Astrocyte of the spinal cord (primary cell): ENCODE measurements at places on chromosomes 4 and X.
A peak's percentile ranks its signal among the peaks of the same experiment; 100 is the strongest.

DNA sequence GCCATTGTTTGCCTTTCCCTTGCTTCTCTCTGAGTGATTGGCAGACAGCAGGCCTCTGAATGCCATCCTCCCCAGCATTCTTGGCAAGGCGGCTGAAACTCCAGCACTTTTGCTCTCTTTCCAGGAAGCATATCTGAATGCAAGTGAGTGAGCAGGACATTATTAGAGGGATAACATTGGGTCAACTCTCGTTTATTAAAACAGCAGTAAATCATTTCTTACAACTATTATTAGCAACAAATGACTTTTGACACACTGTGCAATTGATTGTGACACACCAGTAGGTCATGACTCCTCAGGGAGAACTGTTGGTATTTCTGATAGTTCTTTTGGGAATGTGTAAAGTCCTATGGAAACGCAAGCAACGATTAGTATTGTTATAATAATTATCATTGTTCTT is 103.8 kb downstream of the EFNB1 start:
- no peak for DNase-seq

- no peak for DNase-seq
These were observed 17.9 kb upstream of the ADD1 start for GRCh38 chr4:2825740-2826139.

- DNase-seq: no peak
These were observed 487.4 kb downstream of the INPP4B start for GRCh38 chr4:142358656-142359055.

DNA sequence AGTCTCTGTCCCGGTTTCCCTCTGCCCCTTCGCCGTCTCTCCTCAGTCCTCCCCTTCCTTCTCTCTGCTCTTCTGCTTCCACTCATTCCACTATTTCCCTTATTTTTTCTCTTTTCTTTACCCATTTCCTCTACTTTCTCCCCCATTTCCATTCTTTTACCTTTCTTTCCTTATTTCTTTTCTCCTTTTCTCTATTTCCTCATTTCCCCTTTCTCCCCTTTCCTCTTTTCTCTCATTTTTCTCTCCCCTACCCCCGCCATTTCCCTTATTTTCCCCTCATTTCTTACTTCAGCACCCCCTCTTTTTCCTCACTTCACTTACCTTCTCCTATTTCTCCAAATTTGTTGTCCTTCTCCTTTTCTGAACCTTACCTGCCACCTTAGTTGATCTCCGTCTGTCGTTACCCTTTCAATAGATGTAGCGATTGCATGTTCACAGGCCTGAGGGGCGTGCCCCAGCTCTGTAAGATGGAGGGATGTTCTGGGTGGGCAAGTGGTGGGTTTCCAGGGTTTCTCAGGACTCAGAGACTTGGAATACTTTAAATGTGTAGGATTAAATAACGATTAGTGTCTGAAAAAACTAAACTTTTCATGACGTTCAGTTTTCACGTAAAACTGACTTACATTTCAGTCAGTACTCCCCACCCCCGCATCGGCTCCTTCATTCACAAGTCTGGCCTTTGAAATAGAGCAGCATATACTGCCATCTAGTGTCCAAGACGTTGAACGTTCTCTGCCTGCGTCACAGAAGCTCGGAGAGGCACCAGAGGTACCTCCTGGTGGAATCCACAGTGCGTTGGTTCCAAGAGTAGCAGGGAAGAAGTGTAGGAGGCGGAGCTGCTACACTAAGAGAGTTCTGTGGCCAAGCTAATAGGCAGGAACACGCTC is 641 bp upstream of the NCBP2L start:
- DNase-seq: peak; percentile 89

DNA sequence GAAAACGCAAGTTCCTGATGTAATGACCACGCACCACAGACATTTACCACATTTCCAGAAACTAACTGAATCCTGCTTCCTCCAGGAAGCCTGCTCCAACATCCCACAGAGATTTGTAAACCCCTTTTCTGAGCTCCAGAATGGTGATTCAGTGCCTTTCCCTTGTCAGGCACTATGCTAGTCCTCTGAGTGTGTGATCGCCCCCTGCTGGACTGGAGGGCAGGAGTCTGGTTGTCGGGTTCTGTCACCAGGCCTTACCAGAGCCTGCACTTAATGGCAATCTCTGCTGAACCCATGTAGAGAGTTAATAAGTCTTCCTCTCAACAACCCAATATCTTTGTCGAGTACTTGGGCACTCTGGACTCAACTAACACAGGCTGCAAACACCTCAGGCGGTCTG is 14.5 kb upstream of the KDM5C start:
- DNase-seq: no peak

DNA sequence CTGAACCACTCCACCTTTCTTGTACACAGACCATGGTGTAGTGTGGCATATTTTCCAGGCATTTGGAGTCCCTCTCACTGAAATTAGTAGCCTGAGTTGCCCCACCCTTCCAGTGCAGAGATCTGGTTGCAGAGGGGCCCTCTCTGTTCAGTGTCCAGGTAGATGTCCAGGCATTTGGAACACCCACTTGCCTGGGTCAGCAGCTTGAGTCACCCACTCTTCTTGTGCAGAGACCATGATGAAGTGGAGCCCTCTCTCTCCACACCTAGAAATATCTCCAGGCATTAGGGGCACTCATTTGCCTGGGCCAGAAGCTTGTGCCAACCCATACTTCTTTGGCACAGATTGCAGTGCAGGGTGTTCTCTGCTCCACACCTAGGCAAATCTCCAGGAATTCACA is 2733.3 kb downstream of the PCDH7 start:
- no peak for DNase-seq

- DNase-seq: no peak
These were observed 90.6 kb downstream of the SORBS2 start for GRCh38 chr4:185721190-185722028.

DNA sequence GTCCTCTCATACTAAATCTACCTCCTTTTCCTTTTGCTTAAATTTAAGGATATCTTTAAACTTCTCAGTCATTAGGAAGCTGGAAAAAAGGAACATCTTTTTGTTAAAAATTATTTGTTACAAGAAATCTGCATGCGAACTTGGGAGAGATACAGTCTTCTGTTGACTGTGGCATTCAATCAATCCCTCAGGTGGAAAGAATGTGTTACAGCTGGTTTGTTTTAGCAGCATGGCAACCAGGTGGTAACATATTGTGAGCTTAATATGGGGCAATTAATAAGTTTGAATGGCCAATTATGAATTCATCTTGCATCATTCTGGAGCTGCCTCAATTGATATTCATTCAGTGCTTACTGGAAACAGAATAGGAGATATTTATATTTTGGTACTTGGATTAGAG is 135.0 kb downstream of the GC start:
- DNase-seq: no peak

GRCh38 chr4:189185810-189186432 is 754.8 kb upstream of the FRG1 start:
- DNase-seq: no peak

DNA sequence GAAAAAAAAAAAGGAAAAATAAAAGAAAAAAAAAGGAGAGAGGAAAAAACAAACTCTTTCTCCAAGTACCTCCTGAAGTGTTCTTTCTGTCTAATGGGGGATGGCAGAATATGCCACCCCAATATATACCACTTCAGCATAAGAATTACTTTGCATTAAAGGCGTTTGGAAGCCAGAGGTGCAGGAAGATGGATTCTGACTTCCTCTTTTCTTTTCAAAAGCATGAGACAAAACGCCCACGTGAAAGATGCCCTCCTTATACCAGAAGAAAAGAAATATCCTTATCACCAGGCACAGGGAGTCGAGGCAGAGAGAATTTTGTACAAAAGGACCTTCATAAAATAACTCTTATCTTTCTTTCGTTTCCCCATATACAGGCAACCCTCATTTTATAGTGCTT is 40.9 kb downstream of the COX18 start:
- DNase-seq: no peak

DNA sequence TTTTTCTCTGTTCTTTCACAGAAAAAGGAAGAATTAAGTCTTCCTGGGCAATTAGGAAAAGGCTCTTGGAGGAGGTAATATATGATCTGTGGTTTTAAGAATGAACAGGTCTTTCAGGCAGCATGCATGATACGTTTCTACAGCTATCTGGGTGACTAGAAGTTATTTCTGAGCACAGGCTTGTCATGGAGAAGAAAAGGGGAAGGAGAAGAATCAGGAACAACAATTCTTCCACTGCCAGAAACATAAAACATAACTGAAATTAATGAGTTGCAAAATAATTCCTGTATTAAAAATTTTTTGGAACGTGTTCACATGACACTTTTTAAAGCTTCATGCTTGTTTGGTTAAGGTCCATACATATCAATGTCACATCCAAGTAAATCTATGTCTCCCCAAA is 17.7 kb upstream of the STIM2 start:
- DNase-seq: no peak

DNA sequence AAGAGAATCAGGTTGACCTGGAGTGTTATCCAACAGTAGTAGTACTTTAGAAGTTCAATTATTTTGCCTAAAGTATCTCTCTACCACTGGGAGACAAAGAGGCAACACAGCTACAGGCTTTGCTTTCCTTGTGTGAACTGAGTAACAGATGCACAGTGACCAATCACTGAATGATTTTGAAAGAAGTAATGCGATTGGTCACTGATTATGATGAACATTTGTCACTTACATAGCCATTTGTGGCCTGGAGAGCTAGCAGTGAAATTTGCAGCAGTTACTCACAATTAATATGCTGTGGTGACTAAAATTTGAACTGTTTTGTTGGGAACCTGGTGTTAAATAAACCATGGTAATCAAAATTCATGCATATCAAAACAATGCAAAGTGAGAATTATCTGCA is 508.7 kb upstream of the DIPK2B start:
- DNase-seq: peak; percentile 7

DNA sequence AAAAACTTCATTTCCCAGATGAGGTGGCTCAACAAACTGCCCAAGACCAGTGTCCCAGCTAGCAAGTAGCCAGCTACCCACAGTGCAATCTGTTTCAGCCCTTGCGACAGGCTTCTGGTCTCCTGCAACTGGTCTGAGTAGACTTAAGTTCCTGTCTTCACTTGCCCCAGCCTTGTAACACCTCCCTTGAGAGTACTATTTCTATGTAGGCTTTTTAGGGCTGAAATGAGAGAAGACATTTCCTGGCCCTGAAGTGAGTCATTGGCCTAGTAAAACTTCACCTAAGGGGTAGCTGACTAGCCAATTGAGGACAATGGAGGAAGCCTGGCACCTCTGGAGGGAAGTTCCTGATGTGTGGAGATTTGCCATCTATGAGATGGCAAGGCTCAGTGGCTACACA is 80.1 kb upstream of the STIM2 start:
- peak; percentile 39 for DNase-seq

DNA sequence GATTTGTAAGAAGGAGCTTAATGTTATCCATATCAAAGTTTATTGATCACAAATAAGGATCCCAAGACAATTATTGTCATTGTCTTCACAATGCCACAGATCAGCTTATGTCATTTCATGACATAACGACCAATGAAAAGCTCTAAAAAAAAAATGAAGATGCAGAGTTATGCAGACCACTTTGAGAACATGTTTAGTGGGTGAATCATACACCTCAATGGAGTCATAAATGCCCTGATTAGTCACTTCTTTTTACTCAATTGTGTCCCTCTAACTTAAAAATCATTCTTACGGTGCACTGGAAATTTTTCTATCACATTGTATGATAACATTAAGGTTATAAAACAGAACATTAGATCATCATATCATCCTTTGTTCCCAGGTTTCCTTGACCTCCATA is 87.6 kb upstream of the GABRG1 start:
- DNase-seq: peak; percentile 28

GRCh38 chr4:186012071-186012470 is 56.9 kb upstream of the TLR3 start:
- DNase-seq: no peak

GRCh38 chrX:14825851-14826250 is 47.0 kb downstream of the FANCB start:
- no peak for DNase-seq

DNA sequence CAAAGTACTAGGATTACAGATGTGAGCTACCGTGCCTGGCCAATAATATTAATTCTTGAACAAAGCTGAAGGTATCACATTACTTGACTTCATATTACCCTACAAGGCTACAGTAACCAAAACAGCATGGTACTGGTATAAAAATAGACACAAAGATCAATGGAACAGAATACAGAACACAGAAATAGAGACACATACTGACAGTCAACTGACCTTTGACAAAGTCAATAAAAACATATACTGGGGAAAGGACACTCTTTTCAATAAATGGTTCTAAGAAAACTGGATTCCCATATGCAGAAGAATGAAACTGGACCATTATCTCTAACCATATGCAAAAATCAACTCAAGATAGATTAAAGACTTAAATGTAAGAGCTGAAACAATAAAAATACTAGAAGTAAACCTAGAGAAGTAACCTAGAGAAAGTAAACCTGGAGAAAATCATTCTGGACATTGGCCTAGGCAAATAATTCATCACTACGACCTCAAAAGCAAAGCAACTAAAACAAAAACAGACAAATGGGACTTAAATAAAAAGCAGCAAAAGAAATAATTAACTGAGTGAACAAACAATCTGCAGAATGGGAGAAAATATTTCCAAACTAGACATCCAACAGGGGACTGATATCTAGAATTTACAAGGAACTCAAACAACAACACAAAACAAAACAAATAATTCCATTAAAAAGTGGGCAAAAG is 156.6 kb downstream of the FGF16 start:
- no peak for DNase-seq

DNA sequence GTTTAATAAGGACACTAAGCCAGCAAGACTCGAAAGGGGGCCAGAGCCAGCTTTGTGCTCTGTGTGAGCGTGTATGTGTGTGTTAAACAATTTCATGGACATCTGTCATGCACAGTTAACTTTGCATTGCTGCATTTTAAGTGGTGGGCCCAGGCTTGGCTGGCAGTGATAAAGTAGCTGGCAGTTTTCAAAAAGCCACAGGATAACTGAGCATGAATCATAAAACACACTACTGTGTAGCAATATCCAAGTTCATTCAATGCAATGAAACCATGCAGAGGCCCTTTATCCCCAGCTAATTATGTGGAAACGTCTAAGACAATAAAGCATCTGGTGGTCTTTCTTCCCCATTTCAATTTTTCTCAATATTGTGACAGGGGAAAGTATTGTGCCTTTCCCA is 132.9 kb downstream of the NKX6-1 start:
- DNase-seq: no peak

DNA sequence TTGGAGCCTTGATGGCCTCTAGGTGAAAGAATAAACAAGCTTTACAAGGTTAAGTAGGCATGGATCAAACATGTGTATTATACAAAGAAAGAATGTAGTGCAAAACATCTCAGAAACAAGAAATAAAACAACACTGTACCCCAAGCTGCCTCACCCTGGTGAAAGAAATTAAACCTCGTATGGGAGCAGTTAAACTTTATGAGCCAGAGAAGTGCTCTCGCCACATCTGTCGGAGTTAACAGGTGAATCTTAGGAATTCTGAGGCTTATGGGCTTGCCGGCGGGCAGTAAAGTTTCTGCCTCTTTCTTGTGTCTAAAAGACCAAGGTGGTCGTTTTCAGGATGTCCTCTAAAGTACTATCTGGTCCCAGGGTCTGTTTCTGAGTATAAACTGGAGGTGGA is 34.0 kb upstream of the ARSH start:
- no peak for DNase-seq

DNA sequence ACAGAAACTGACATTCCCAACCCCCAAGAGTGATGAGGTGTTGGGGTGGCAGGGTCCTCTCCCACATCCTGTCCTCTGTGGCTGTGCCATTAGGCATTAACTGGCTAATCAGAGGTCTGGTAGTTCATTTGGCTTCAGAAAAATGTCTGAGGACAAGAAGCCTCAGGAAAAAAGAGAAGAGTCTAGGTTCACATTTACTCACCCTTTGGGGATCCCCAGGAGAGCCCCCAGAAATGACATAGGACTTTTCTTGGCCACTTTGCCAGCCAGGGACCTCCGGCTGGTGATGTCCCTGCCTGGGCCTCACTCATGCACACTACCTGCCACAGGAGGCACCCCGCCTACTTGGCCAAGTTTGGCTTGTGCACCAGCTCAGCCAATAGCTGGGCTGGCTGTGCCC is 173.0 kb downstream of the RBM46 start:
- no peak for DNase-seq
